Stimulated activated CD8-positive, alpha-beta memory T cell treated with anti-CD3 and anti-CD28 coated beads, Interleukin-7, amount 100 ng/mL, for 1 hour (primary cell): ENCODE measurements at places on chromosomes 11 and 22.

GRCh38 chr11:27913650-27914049 lies 194.3 kb downstream of the KIF18A start:
- DNase-seq, result no peak

- DNase-seq, result no peak
Measured at GRCh38 chr11:69320326-69320725, 26.4 kb downstream of the MYEOV start.

DNA sequence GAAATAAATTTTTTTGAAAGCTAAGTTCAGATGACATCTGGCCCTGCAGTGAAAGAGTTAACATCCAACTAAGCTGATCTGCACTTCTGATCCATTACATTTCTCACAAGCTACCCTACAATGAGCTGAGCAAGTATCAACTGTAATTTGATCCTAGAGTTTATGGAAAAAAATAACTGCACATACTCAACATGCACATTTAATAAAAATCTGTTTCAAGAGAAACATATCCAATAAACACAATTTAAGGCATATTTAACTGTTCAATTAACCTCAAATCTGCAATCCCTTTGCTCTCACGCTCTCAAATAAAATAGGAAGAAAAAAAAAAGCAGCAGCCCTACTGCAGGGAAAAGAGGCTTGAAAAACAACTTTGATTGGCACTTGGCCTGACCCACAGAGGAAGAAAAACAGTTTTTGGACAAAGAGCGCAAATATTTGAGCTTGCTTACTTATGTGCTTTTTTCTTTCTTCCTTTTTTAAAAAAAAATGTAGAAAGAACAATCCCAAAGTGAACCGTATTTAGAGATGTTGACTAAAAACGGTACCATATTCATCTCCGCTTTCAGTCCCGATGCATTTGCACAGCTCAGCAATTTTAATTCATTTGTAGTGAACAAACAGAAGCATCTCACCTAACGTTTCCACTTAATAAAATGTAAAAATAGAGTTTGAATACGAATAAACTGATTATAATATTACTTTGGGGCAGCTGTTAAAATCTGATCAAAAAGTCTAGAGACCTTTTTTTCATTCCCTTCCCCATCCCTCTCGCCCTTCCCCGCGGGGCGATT lies 1.6 kb downstream of the SESN3 start:
- no peak for DNase-seq

DNA sequence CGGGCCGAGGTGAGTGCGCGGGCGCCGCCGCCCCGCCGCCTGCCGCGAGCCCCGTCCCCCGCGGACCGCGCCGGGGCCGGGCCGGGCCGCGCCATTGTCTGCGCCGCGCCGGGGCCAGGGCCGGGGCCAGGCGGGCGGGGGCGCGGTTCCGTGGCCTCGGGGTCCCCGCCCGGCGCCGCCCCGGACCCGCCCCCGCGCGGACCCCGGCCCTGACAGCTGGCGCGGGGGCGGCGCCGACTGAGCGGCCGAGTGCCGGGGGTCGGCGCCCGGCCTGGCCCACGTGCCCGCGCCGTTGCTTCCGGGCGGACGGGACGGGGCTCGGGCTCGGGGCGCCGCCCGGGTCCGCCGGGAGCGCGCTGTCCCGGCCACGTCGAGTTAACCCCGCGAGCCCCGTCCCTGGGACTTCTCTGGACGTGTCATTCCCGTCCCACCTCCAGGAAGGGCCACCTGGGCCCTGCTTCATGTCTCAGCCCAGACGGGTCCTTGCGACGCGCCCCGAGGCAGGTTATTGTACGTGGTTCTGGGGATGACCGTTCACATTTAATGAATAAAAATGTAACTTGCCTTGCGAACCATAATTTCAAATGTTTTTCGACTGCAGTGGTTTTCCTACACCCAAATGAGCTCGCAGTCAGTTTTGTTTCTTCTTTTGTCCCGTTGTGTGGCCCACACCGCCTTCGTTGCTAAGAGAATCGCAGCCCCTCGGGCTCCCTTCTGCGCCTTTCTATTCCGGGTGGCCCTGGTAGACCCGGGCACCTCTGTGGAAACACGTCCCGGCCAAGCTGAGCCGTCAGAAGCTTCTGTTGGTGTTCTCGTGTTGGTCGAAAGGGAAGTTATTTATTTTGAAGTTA lies 562 bp downstream of the ZBED4 start:
- no peak for DNase-seq
